Mesothelial cell of epicardium (in vitro differentiated cells): ENCODE measurements at places on chromosomes 13 and 19. TPM values are rescaled to one million over a fixed set of nuclear protein-coding genes. Genes with fewer than 3 reads are reported as not detected.

DNA sequence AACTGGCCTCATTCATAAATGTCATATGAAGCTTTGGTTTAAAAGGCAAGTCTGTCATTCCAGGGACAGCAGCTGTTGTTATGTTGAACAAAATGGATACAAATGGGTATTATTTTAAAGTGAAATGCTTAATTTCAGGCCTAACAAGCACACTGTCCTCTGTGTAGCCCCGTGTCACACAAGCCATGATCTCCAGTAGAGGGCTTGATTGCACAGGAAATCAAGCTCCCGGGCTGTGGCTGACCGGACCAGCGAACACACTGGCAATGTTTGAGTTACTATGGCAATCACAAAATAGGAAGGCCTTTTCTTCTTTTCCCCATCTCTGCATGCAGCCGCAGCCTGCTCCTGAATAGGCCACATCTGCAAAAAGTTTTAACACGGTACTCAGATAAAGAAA is 64.0 kb upstream of the GSX1 start:
- DNase-seq: no peak

DNA sequence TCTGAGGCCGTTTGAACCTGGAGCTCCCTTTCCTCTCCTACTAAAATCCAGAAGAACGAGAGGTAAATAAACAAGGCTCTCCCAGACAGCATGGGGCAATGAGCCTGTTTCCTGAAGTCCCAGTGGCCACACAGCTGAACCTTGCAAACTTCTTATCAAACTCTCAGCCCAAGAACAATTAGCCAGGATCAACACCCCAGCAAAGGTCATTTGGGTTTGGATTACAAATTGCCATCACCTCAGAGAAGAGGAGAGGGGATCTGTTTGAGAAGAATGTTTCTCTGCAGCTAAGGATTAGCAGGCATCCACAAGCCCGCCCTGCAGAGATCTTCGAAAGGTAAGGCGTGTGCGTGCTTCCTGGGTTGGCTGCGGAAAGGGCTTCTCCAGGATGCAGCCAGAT is 201.9 kb upstream of the SOX1 start:
- no peak for DNase-seq

DNA sequence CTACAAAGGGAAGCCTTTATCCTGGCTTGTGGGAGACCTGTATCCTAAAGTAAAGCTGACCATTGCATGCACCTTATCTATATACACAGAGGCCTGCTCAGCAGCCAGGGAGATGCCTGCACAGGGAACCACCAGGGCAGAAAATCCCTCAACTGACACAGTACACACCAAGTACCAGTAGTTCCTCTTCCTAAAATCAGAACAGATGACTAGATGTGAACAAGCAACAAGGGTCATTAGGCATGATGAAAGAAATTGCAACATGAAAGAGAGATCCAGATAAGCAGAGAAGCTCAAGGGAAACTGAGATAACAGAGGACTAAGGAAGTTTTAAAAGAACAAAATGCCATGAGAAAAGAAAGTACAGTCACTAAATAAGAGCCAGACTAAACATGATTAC is 39.7 kb upstream of the SLC7A9 start:
- DNase-seq: no peak

- peak; percentile 20 for DNase-seq
Measured at GRCh38 chr13:111491659-111492058, 171.2 kb downstream of the TEX29 start.

Gene SHISA2
- total RNA-seq: 4.5 to 4.9 TPM (median 4.7 TPM) in 3 replicates

Gene CPAMD8
- 38.8 to 43.0 TPM (median 40.9 TPM) in 3 replicates for total RNA-seq
